ENCODE measurements at places on chromosomes 3 and 15. TPM values are rescaled to one million over a fixed set of nuclear protein-coding genes. Genes with fewer than 3 reads are reported as not detected.

Gene ATP2B2
- 0.02 TPM for polyA plus RNA-seq

Gene GOLGA6D
- polyA plus RNA-seq = not detected

Gene SUCLG2
- polyA plus RNA-seq = 50.3 TPM

Gene ARHGEF26
- polyA plus RNA-seq = 7.1 TPM

Gene GRK7
- polyA plus RNA-seq = not detected

Gene TLR9
- polyA plus RNA-seq = 0.22 TPM

Gene KNG1
- 0.02 TPM for polyA plus RNA-seq

Gene PLSCR5
- polyA plus RNA-seq = not detected

Gene GPR62
- 0.28 TPM for polyA plus RNA-seq

Gene ZNF621
- polyA plus RNA-seq = 11.2 TPM

Gene KATNBL1
- polyA plus RNA-seq = 19.4 TPM

Gene CD96
- polyA plus RNA-seq = 2.5 TPM

Gene IGF1R
- polyA plus RNA-seq = 3.9 TPM

Measured in adipose tissue (tissue), 3 donors.